ENCODE measurements at places on chromosomes 16 and 17.

- peak; percentile 52 for DNase-seq
Observed at GRCh38 chr16:11128211-11129141, 127.5 kb downstream of the SOCS1 start.

- DNase-seq = peak; percentile 81
Observed at GRCh38 chr17:692116-692515, 22.5 kb downstream of the VPS53 start.

GRCh38 chr17:7843536-7844291, 9.7 kb downstream of the KDM6B start:
- DNase-seq = peak; percentile 71

DNA sequence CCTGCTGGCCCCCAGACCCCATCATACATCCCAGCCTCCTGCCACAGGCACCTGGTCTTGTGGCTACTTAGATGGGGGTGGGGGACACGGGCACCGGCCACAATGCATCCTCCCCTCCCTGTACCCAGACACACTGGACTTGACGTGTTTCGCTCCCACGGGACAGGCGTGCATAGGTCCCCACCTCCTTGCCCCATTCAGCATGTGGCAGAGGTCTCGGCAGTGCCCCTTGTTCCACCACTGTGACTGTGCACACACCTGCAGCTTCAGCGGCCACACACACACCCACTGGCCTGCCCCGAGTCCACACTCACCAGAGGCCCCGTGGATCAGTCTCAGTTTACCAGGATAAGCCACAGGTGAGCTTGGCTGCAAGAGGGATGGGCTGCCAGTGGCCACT, 109.6 kb downstream of the ENGASE start:
- no peak for DNase-seq

DNA sequence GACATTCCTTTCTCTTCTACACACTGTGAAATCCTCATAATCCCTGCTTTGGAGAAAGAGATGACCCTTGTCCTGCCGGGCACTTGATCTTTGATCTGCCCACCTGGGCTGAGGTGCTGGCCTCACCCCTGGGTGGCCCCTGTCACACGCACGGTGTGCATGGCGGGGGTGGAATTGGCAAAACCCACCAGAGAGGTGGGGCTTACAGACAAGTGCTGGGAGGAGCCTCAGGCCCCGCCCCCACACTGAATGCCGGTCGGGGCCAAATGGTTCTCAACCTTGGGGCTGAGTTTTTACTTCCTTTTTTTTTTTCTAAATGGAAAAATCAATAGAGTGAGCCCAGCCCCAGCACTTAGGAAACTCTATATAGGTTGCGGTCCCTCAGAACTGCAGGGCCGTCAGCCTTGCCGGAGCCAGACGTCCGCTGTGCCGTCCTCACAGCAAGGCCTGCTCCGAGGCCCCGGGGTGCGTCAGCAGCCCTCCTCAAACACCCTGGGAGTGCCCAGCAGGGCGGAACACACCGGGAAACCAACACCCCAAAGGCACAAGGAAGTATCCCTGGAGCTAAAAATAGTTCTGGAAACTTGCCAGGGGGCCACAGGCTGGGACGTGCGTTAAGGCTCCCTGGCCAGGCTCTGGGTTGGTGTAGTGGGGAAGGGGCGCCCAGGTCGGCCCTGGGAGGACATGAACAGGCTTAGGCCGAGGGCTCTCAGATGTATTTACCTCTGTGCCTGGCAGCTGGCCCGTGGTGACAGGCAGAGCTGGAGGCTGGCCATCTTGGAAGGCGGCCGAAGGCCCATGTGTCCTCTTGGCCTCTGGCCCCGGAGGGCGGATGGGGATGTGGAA, 11.0 kb downstream of the GPRC5C start:
- no peak for DNase-seq

GRCh38 chr16:73725156-73725555, 571.5 kb upstream of the PSMD7 start:
- DNase-seq = no peak

- no peak for DNase-seq
Observed at GRCh38 chr17:79834565-79835469, 4.4 kb downstream of the CBX4 start.

- DNase-seq = no peak
Observed at GRCh38 chr17:35773679-35774425, 13.2 kb downstream of the C17orf50 start.

- DNase-seq = no peak
Observed at GRCh38 chr17:28368306-28368831, 1.7 kb downstream of the VTN start.

DNA sequence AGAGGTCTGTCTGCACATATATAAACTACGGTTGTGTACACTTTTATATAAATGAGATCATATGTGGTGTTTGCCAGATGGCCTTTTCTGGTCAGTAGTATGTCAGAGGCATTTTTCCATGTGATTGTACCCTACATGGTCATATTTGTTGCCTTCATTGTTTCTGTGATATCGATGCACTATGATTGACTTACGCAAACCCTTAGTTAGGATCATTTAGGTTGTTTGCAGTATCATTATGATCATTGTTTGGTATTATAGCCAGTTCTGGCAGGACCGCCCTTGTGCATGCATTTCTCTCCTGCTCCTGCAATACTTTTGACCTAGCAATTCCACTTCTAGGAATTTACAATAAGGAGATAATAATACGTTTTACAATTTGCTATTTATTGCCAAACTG, 169.1 kb downstream of the MSI2 start:
- DNase-seq = no peak

GRCh38 chr17:42018339-42018738, 1.1 kb upstream of the DNAJC7 start:
- no peak for DNase-seq

DNA sequence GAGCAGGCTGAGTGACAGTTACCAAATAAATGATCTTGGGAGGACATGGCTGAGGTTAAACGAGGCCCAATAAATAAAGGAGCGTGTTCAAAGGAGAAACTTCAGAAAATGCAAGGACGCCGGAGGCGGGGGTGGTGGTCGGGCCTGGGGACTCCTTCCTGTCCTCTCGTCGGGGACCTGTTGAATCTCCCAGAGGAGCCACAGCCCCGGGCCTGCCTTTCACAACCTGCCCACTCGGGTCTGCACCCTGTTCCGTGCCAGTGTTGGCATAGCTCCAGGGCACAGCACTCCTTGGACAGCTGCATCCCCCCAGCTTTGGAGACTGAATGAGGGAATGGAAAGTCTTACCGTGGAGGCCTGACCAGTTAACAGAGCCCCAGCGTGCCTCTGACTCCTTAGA, 8.1 kb upstream of the TBX4 start:
- DNase-seq = no peak

- DNase-seq = no peak
Observed at GRCh38 chr16:6722786-6723185, 609.9 kb upstream of the RBFOX1 start.

GRCh38 chr16:50021544-50021943, 3.5 kb upstream of the CNEP1R1 start:
- peak; percentile 19 for DNase-seq

Measured in LHCN-M2 (cell line).